ENCODE measurements at places on chromosomes 4 and X. TPM values are rescaled to one million over a fixed set of nuclear protein-coding genes. Genes with fewer than 3 reads are reported as not detected.

CFI gene
- total RNA-seq: 50.8 TPM

TLR10 gene
- 1.6 TPM for total RNA-seq

LUZP4 gene
- total RNA-seq: not detected

COPS4 gene
- total RNA-seq: 28.5 TPM

PITX2 gene
- not detected for total RNA-seq

AMOT gene
- 38.2 TPM for total RNA-seq

FAM133A gene
- not detected for total RNA-seq

AIFM1 gene
- total RNA-seq: 15.7 TPM

DGKQ gene
- 9.6 TPM for total RNA-seq

SPANXA2 gene
- total RNA-seq: not detected

TCP11X2 gene
- not detected for total RNA-seq

CT47B1 gene
- total RNA-seq: not detected

CSTF2 gene
- total RNA-seq: 9.5 TPM

TENM3 gene
- 38.2 TPM for total RNA-seq

TRPC5OS gene
- total RNA-seq: not detected

FGFBP1 gene
- total RNA-seq: not detected

FHIP1A gene
- 15.3 TPM for total RNA-seq

HTR2C gene
- total RNA-seq: 0.22 TPM

BLOC1S4 gene
- total RNA-seq: 9.7 TPM

MMRN1 gene
- total RNA-seq: 8.5 TPM

STK32B gene
- total RNA-seq: 1.6 TPM

CLDN34 gene
- not detected for total RNA-seq

ETNPPL gene
- 8.3 TPM for total RNA-seq

SSX2 gene
- not detected for total RNA-seq

NEUROG2 gene
- total RNA-seq: not detected

CHST7 gene
- total RNA-seq: 7.0 TPM

CSAG2 gene
- not detected for total RNA-seq

MAGEC3 gene
- not detected for total RNA-seq

RAB33A gene
- total RNA-seq: not detected

BBS7 gene
- 24.1 TPM for total RNA-seq

CCSER1 gene
- 9.0 TPM for total RNA-seq

All from sciatic nerve (tissue), 2 donors.